ENCODE measurements at places on chromosomes 7 and 10. TPM values are rescaled to one million over a fixed set of nuclear protein-coding genes. Genes with fewer than 3 reads are reported as not detected.

NME8 gene
- total RNA-seq, result not detected

DNA sequence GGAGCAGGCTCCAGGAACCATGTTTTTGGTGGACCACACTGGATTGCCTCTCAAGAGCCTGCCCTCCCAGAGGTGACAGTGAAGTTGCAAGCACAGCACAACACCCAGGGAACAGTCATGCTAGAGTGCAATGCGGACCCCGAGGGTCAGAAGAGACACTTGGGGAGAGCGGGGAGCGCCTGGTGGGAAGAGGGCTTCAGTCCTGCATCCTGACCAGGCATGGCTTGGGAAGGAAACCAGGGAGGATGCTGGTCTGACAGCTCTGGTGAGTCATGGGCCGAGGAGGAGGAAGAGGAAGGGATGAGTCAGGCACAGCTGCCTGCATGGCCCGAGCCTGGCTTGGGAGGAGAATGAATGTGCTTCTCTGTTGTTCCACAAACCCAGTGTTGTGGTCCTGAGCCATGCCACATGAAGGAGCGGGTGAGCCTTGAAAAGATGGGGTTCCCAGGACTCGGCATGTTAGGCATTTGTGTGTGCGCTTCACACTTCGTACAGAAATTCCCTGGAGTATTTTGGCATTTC, 29.5 kb upstream of the ANKRD2 start:
- H3K4me1 ChIP-seq, result peaks cover 74% of the 10 kb centered on the region
- H3K36me3 ChIP-seq, result no peaks in the 10 kb centered on the region
- peak; percentile 65 for DNase-seq
- H3K4me3 ChIP-seq, result no peak overlapping the region
- H3K27ac ChIP-seq, result peak overlapping the region; percentile 32

GRCh38 chr7:155829796-155830470, 17.7 kb upstream of the SHH start:
- no peaks in the 10 kb centered on the region for H3K27me3 ChIP-seq
- no peak overlapping the region for H3K27ac ChIP-seq

NFE2L3 gene
- 4.5 TPM for total RNA-seq

- H3K36me3 ChIP-seq, result peaks cover 96% of the 10 kb centered on the region
- H3K27ac ChIP-seq, result no peak overlapping the region
- H3K27me3 ChIP-seq, result no peaks in the 10 kb centered on the region
- no peak overlapping the region for H3K4me3 ChIP-seq
- H3K4me1 ChIP-seq, result no peaks in the 10 kb centered on the region
- DNase-seq, result no peak
Observed at GRCh38 chr10:125795637-125796190, 20.1 kb upstream of the MMP21 start.

DNA sequence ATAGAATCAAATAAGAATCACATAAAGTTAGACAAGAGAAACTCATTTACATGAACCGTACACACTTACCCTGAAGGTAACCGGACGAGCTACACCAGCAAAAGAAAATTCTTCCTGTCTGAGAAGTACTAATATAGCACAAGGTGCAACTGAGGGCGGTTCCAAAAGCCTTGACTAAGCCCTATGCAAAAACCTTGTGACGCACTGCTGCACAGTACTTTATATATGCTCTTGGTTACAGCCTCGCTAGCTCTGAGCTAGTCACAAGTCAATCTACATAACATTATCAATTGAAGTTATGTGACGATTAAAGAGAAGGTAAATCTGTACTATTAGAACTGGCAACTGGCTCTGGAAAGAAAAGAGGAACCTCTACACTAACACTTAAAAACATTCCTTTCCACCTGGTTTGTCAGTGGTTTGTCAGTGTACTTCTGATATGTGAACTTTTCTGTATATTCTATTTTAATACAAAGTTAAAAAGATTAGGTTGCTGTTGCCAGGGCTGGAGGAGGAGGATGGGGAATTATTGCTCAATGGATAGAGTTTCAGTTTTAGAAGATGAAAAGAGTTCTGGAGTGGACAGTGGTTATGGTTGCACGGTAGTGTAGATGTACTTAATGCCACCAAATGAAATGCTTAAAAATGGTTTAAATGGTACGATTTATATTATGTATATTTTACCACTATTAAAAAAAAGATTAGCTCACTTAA, 21.6 kb downstream of the NT5C3A start:
- H3K4me3 ChIP-seq, result peak overlapping the region; percentile 47
- peak overlapping the region; percentile 78 for H3K27ac ChIP-seq
- no peaks in the 10 kb centered on the region for H3K27me3 ChIP-seq

DNA sequence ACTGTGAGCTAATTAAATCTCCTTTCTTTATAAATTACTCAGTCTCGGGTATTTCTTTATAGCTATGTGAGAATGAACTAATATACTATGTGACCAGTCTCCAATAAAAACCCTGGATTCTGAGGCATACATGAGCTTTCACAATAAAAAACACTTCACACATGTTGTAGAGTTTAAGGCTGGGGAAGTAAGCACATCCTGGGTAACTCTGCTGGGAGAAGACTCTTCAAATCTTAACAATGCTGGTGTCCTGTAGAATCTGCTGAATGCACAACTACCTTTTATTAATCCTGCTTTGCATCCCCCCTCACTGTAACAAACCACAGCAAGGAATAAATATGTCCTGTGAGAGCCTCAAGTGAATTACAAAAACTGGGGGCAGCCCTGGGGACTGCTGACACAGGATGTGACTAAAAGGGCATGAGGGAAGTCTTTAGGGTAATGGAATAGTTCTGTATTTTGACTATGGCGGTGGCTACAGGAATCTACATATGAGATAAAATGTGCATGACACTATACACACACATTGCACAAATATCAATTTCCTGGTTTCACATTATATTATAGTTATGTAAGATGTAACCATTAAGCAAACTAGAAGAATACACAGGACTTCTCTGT, 45.1 kb upstream of the KCTD7 start:
- DNase-seq, result no peak
- H3K4me3 ChIP-seq, result no peak overlapping the region
- no peak overlapping the region for H3K27ac ChIP-seq
- no peaks in the 10 kb centered on the region for H3K27me3 ChIP-seq
- H3K4me1 ChIP-seq, result peaks cover 37% of the 10 kb centered on the region

DNA sequence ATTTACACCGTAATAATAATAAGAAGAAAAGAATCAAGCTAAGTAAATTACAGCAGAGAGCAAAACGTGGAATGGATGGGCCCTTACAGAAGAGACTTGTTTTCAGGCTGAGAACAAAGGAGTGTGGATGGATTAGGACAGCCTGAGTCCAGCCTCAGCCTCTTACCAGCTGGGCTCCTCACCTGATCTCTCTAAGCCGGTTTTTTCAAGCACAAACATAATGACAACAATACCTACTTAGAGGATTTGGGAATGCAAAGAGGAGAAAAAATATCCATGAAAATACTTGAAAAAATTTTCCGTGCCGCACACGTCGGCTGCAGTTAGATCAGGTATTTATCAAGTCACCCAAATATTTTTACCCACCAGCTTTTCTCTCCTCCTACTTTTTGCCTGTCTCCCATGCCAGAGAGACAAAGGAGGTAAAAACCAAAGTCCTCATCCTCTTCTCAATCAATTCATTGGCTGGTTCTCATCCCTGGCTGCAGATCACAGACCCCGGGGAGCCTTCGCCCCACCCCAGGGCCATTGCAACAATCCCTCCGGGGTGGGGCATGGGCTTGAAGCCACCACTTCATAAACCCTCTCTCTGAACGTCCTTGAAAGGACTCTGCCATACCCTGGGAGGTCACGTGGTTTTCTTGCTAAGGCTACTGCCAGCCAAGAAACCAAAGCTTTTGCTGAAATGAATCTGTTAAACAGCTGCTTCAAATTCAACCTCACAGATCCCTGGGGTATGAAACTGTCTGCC, 29.7 kb upstream of the GTF2I start:
- no peaks in the 10 kb centered on the region for H3K27me3 ChIP-seq
- H3K4me1 ChIP-seq, result peaks cover 12% of the 10 kb centered on the region
- H3K36me3 ChIP-seq, result no peaks in the 10 kb centered on the region
- DNase-seq, result no peak

- H3K27me3 ChIP-seq, result no peaks in the 10 kb centered on the region
- H3K4me3 ChIP-seq, result no peak overlapping the region
- DNase-seq, result no peak
- H3K4me1 ChIP-seq, result no peaks in the 10 kb centered on the region
- peaks cover 16% of the 10 kb centered on the region for H3K36me3 ChIP-seq
Observed at GRCh38 chr10:17019696-17020095, 109.9 kb downstream of the CUBN start.

- no peaks in the 10 kb centered on the region for H3K36me3 ChIP-seq
- no peak overlapping the region for H3K27ac ChIP-seq
- no peaks in the 10 kb centered on the region for H3K27me3 ChIP-seq
- H3K4me3 ChIP-seq, result no peak overlapping the region
- H3K4me1 ChIP-seq, result no peaks in the 10 kb centered on the region
Observed at GRCh38 chr7:152683297-152683696, 7.4 kb upstream of the XRCC2 start.

PCGF6 gene
- total RNA-seq, result 35.4 TPM

DNA sequence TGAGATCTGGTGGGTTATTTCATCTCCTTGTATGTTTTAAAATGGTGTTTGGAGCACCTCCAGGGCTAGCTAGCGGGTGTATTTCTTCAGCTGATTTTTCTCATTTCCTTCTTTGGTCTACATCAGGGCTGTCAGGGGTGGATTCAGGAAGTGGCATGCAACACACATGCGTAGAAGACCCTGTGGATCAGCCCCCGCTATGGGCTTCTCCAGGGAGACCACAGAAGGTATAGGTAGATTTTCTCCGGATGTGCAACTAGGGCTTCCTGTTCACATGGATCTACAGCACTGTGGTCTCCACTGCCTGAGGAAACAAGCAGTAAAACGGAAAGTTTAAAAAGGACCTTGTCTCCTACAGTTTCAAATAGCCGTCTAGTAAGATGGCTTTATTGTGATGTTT, 10.4 kb downstream of the NUB1 start:
- no peaks in the 10 kb centered on the region for H3K4me1 ChIP-seq
- no peaks in the 10 kb centered on the region for H3K27me3 ChIP-seq
- no peak overlapping the region for H3K27ac ChIP-seq
- no peak for DNase-seq
- no peak overlapping the region for H3K4me3 ChIP-seq

GRCh38 chr10:14016931-14017333, 313.8 kb downstream of the FRMD4A start:
- no peaks in the 10 kb centered on the region for H3K27me3 ChIP-seq
- no peak overlapping the region for H3K4me3 ChIP-seq
- DNase-seq, result no peak
- H3K4me1 ChIP-seq, result peaks cover 5% of the 10 kb centered on the region

GRCh38 chr7:149248777-149249176, 9.3 kb downstream of the ZNF212 start:
- no peaks in the 10 kb centered on the region for H3K27me3 ChIP-seq
- no peak for DNase-seq
- peaks cover 42% of the 10 kb centered on the region for H3K36me3 ChIP-seq

DNA sequence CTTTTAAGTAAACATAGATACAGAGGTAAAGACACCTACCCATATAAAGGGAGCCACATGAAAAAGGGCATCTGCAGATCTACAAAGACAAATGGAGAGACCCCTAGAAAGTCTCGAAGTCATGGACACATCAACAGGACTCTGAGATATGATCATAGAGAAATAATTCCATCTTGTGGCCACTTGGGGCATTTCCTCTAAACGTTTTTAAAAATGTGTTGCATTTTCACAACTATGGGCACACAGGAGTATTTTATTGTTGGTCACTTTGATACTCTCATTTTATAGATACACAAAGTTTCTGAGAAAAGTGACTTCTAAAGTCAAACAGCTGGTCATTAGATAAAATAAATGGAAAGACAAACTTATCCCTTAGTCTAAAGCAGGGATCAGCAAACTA, 87.1 kb downstream of the CRTAC1 start:
- no peak overlapping the region for H3K27ac ChIP-seq
- H3K36me3 ChIP-seq, result no peaks in the 10 kb centered on the region
- H3K4me3 ChIP-seq, result no peak overlapping the region
- no peaks in the 10 kb centered on the region for H3K4me1 ChIP-seq
- no peaks in the 10 kb centered on the region for H3K27me3 ChIP-seq
- DNase-seq, result no peak

GTF2IRD2 gene
- total RNA-seq, result 15.6 TPM

ZP3 gene
- 2.4 TPM for total RNA-seq

GRCh38 chr10:78896159-78896928, 172.4 kb upstream of the ZMIZ1 start:
- no peaks in the 10 kb centered on the region for H3K4me1 ChIP-seq
- no peak overlapping the region for H3K4me3 ChIP-seq
- no peaks in the 10 kb centered on the region for H3K27me3 ChIP-seq
- H3K36me3 ChIP-seq, result no peaks in the 10 kb centered on the region
- H3K27ac ChIP-seq, result no peak overlapping the region
- no peak for DNase-seq

- H3K27ac ChIP-seq, result no peak overlapping the region
- H3K4me3 ChIP-seq, result no peak overlapping the region
- H3K36me3 ChIP-seq, result no peaks in the 10 kb centered on the region
- DNase-seq, result no peak
Observed at GRCh38 chr10:20034732-20035131, 218.5 kb downstream of the PLXDC2 start.

- no peaks in the 10 kb centered on the region for H3K4me1 ChIP-seq
- H3K4me3 ChIP-seq, result no peak overlapping the region
- H3K27ac ChIP-seq, result no peak overlapping the region
- H3K36me3 ChIP-seq, result no peaks in the 10 kb centered on the region
- DNase-seq, result no peak
- H3K27me3 ChIP-seq, result no peaks in the 10 kb centered on the region
Observed at GRCh38 chr10:133197786-133198185, 32.2 kb upstream of the UTF1 start.

BHLHA15 gene
- not detected for total RNA-seq

DNA sequence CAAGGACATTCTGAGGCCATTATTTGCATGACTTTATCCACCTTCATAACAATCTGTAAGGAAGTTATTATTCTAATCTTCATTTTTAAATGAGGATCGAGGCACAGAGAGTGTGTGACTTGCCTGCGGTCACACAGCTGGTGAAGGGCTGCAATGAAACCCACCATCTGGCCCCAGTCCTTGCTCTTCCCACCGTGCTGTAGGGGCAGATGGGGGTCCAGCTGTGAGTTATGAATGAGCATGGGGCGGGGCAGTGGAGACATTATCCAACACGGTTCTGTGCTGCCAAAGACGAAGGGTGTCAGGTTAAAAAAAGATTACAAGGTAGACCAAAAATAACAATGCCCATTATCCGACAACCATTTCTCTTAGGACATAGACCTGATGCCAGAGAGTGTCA, 417.5 kb upstream of the MGMT start:
- H3K27ac ChIP-seq, result no peak overlapping the region
- no peak for DNase-seq
- no peaks in the 10 kb centered on the region for H3K4me1 ChIP-seq
- no peaks in the 10 kb centered on the region for H3K27me3 ChIP-seq

DNA sequence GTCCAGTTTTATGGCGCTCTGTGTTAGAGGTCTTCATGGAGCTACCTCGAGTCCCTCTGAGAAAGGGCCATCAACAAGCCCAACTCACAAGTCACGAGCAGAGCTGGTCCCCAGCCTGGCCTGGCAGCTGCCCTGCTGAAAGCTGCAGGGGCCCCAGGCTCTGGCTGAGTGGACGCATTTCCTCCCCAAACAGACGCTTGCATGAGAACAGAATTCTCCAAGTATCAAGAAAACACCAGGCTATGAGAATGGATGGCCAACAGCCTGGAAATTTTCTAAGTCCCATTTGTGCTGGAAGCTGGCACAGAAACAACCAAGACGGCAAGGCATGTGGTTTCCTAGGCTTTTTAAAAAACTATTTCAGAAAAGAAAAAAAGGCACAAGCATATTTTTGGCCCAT, 114.8 kb downstream of the FAM53B start:
- no peaks in the 10 kb centered on the region for H3K36me3 ChIP-seq
- DNase-seq, result peak; percentile 29
- H3K4me3 ChIP-seq, result no peak overlapping the region
- peak overlapping the region; percentile 93 for H3K27ac ChIP-seq
- peaks cover 80% of the 10 kb centered on the region for H3K4me1 ChIP-seq

- no peaks in the 10 kb centered on the region for H3K27me3 ChIP-seq
- H3K4me1 ChIP-seq, result no peaks in the 10 kb centered on the region
- no peak overlapping the region for H3K4me3 ChIP-seq
- DNase-seq, result no peak
- H3K27ac ChIP-seq, result no peak overlapping the region
Observed at GRCh38 chr7:104240401-104240800, 32.6 kb upstream of the ORC5 start.
